ENCODE measurements at places on chromosomes 1 and 21.

DNA sequence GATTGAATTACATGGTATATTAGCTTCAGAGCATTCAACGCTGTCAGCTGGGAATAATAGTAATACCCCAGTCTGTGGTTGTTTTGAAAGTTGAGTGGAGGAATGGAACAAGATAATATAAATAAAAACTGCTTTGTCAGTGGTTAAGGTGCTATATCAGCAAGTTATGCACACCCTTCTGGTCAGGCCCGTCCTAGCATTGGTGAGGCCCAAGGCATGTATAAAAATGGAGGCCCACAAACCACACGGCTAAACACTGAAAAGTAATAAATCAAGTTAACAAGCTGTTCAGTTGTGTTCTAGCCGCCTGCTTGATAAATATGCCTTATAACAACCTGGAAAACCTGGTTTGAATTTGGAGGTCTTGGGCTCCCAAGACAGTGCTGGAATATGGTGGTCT, 77.4 kb downstream of the PSMG1 start:
- DNase-seq, result no peak

- no peak for DNase-seq
Observed at GRCh38 chr1:229896306-229896705, 170.7 kb upstream of the GALNT2 start.

DNA sequence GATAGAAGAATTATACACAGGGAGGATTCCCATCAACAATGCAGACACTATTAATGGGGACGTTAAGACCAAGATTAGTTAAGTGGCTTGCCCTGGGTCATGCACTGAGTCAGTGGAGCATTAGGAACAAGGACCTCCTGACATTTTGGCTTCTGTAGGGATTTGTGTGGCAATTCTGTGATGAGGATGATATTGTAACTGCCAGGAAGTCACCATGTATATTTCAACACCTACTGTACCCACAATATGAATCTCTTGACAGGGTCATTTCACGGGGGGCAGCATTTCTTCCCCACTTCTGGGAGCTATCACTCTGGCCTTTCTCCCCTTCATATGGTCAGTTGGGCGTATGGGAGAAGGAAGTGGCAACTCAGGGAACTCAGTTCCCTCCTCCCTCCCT, 134.9 kb downstream of the RUNX1 start:
- DNase-seq, result no peak

DNA sequence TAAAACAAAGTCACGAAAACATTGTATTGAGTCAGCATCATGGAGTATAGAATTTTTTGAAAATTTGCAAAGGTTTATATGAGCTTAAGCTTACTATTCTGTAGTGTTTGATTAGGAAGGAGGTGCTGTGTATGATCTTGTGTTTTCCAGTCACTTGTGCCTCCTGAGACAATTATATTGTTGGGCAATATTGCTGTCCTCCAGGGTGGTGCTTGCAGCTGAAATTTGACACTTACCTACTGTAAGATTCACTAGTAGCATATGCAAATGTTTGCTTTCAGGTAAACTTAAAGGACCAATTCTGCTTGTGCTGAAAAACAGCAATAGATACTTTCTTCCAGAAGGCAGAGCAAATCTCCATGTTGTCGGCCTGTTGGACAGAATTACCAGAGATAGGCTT, 268.0 kb downstream of the TGFB2 start:
- no peak for DNase-seq

DNA sequence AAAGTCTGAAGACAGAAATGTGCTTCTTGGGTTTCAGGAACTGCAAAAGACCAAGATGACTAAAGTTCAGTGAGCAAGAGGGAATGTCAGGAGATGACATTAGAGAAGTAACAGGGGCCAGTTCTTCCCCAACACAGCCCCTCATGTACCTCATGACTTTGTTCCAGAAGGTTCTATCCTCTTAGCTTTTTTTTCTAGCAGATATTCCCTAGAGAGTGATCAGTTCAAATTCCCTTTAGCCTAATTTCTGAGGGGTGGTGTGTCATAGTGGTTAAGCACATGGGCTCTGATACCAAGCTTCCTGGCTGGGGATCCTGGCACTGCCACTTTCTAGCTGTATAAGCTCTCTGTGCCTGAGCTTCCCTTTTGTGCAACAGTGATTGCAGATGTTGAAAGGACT, 108.0 kb downstream of the LBR start:
- no peak for DNase-seq
